ENCODE measurements at places on chromosomes 1 and 21.

DNA sequence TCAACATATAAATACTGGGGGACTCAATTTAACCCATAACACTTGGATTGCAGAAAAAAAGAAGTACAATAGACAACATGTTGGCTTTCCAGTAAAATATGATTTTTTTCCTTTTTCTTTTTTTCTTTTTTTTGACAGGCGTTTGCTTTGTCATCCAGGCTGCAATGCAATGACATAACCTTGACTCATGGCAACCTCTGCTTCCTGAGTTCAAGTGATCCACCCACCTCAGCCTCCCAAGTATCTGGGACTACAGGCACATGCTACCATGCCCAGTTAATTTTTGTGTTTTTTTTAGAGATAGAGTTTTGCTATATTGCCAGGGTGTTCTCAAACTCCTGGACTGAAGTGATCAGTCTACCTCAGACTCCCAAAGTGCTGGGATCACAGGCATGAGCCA, 1512.0 kb upstream of the PRMT6 start:
- no peak for DNase-seq

GRCh38 chr1:113391649-113392271, 1.4 kb downstream of the MAGI3 start:
- peak; percentile 16 for DNase-seq

DNA sequence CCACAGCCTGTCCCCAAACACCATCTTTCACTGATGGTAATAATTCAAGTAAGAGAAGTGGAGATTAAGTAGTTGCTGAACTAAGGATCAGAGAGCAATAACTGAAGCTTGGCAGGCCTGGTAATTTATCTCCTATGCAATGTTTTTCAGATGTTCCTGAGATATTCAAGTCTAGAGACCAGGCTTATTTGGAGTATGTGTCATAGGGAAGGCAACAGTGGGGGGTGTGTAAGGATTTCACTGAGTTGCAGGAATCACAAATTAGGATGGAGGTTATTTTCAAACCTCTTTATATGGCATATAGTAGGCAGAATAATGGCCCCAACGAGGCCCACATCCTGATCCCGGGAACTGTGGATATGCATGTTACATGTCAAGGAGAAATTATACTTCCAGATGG, 171.7 kb downstream of the KCNJ6 start:
- no peak for DNase-seq

DNA sequence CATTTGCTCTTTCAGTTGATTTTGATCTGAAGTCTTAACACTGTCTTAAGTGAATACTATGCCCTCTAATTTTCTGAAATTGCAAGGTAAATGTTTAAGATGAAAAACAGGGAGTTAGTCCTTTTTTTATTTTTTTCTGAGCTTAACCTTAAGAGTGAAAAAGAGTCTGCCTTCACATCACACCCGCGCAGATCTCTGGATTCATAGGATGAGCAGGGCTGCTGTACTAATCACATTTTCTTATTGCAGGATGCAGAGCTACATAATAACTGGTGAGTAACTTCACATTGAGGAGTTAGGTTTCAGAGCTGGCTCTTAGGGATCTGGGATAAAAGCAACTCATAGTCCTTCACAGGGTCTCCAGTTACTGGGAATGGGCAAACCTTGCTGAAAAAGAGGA, 188.7 kb upstream of the ATP1B1 start:
- DNase-seq: no peak

- no peak for DNase-seq
Observed at GRCh38 chr1:214854126-214854875, 228.2 kb upstream of the KCNK2 start.

- DNase-seq: no peak
Observed at GRCh38 chr1:83113652-83114051, 885.3 kb downstream of the TTLL7 start.

GRCh38 chr1:115436596-115436995, 98.5 kb upstream of the NGF start:
- DNase-seq: no peak

GRCh38 chr1:229119876-229120275, 151.0 kb upstream of the RAB4A start:
- no peak for DNase-seq

DNA sequence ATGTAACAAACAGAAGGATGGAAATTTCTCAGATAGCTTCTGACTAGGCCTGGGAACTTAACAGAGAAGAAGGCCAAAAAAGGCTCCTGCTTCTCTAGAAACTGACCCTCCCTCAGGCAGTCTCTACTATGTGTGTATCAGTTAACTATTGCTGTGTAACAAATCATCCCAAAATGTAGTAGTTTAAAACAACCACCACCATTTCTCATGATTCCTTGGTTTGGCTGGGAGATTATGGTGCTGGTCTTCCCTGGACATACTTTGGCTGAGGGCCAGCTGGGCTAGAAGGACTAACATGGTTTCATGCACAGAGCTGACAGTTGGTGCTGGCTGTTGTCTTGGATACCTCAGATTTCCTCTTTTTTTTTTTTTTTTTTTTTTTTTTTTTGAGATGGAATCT, 26.2 kb upstream of the CNN3 start:
- DNase-seq: no peak

DNA sequence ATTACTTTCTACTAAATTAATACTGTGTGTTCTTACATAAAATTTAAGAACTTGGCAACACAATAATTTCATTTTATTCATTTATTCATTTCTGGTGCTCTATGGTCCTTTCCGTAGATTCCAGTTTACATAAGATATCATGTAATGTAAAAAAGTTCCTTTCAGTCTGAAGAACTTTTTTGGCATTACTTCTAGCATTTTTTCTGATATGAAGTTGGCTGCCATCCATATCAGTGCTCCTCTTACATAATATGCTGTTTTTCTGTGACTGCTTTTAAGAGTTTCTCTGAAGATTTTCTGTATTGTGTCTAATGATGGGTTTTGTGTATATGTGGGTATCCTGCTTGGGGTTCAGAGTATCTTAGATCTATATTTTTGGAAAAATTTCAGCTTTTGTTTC, 34.8 kb downstream of the LIN9 start:
- DNase-seq: no peak

GRCh38 chr1:31924839-31925238, 13.3 kb downstream of the PTP4A2 start:
- DNase-seq: peak; percentile 46

- no peak for DNase-seq
Observed at GRCh38 chr1:103170609-103171008, 62.3 kb upstream of the COL11A1 start.

- no peak for DNase-seq
Observed at GRCh38 chr1:72670902-72671301, 388.6 kb upstream of the NEGR1 start.

All from dermis microvascular lymphatic vessel endothelial cell (primary cell).